Heart left ventricle (tissue), 16 donors: ENCODE measurements at places on chromosomes 16 and 17. TPM values are rescaled to one million over a fixed set of nuclear protein-coding genes. Genes with fewer than 3 reads are reported as not detected.

Gene ZP2
- total RNA-seq: not detected

Gene PCGF2
- 21.9 TPM for total RNA-seq

Gene CXCL16
- total RNA-seq: 4.9 TPM

Gene SLC43A2
- 7.1 TPM for total RNA-seq

Gene OXLD1
- 18.4 TPM for total RNA-seq

Gene LGALS9B
- not detected for total RNA-seq

Gene KCNJ12
- 11.5 TPM for total RNA-seq

Gene KCNH6
- not detected for total RNA-seq

Gene PNMT
- 7.6 TPM for total RNA-seq

Gene C17orf100
- 0.34 TPM for total RNA-seq

Gene ZG16B
- total RNA-seq: 3.0 TPM

Gene PROCA1
- 0.65 TPM for total RNA-seq

Gene CIAO3
- total RNA-seq: 33.1 TPM
